ENCODE measurements at places on chromosomes 4 and X.

DNA sequence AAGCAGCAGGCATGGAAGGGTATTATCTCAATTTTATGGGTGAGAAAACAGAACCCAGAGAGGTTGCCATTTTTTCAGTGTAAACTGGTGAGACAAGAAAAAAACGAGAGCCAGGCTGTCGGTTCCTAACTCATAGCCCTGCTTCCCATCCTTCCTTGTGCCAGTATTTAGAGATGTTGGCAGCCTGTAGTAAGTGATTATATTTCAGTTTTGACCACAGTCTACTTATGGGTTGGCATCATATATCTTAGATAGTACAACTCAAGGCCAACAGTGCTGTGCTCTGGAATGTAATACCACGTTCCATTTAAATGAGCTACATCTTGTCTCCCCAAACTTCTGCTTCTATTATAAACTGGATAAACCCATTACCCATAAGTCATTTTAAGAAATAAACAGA lies 40.8 kb downstream of the XK start:
- DNase-seq = no peak

GRCh38 chr4:119933606-119934005 lies 133.0 kb downstream of the MAD2L1 start:
- no peak for DNase-seq

DNA sequence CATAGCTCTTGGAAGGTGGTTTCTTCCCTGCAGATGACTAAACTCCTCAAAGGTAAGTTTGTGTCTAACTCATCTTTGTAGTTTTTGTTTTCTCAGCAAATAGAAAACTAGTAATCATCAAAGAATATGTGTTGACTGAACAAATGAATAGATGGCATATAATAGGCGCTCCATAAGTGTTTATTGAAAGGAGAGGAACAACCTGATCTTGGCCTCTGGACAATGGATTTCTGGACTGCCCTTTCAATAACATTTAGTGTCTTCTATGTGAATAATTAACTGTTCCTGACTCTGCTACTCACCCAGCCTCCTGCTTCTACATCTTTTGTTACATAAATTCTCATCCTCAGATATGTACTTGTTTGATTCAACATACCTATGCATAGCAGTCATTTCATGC lies 399.1 kb downstream of the PPP1R2C start:
- DNase-seq = no peak

DNA sequence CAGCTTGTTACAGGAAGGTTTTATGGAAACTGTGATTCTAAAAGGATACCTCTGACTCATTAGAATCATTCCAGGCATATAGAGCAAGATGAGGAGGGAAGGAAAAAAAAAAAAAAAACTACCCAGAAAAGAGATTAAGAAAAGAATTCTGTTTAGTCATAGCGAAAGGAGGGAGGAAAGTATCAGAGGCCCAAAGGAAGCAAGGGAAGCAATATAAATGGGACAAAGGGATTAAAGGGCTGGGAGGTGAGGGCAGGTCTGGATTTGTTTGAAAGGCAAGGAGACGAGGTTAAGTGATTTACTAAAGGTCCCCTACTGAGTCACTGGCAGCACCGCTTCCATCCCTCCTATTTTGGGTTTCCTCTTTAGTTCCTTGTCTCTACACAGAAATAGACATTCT lies 88.6 kb upstream of the IL1RAPL1 start:
- DNase-seq = no peak

DNA sequence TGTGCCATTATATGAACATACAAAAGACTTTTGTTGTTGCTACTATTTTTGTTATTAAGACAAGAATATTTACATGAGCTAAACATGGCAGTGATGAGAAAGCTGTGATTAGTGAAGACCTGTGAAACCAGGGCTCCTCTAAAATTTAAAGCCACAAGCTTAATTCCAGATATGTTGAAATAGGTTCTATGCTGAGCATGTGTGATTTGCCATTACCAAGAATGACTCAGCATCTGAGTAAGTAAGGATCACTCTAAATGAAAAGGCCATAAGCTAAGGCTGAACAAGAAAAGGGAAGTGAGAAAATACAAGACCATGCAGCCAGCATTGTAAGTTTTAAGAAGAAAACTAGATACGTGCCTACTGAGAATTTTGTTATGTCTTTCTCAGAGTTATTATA lies 75.9 kb upstream of the CAMK2D start:
- DNase-seq = peak; percentile 46

DNA sequence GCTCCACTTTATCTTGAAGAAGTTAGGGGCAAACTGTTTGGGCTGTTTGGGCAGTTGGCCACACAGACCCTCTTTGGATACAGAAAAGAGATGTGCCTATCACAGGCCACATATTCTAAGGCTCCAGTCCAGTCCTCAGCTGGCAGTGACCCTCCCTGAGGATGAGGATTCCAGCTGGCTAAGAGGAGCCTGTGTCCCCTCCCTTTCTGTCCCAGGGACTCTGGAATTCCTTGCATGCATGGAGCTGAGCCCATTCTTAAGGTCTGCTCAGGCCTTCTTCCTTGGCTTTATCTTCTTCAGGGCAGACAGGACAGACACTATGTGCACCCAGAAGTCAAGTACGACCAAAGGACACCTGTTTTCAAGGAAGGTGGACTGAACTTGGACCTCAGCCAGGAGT lies 23.8 kb upstream of the GK2 start:
- no peak for DNase-seq

- no peak for DNase-seq
These were observed 840 bp upstream of the CLCN3 start for GRCh38 chr4:169619518-169619957.

DNA sequence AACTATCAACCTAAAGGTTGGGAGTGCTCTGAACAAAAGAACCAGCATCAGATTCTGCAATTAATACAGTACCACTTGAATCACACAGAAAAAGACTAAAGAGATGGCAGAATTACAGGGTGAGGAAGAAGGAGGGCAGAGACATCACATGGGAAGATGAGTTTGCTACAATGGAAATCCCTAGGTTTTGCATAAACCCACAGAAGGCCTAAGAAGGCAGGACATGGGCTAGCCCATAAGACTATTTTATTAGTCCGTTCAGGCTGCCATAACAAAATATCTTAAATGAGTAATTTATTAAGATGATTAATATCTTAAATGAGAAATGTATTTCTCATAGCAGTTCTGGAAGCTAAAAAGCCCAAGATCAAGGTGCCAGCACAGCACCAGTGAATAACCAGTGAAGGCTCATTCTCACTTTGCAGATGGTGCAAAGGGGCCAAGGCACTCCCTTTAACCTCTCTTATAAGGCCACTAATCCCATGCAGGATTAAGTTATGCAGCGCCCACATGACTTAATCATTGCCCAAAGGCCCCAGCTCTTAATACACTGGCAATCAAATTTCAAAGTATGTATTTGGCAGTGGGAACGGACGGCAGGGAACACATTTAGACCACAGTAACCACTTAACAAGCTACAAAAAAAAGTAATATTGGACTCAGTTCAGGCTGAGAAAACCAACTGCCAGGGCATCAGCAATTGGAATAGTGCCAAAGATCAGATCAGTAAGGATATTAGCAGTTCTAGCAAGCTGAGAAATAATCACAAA lies 47.6 kb upstream of the NEUROG2 start:
- no peak for DNase-seq

GRCh38 chrX:28787206-28787605 lies 200.0 kb downstream of the IL1RAPL1 start:
- peak; percentile 2 for DNase-seq

- no peak for DNase-seq
These were observed 64.4 kb upstream of the IBSP start for GRCh38 chr4:87734936-87735335.

GRCh38 chr4:57231781-57232180 lies 121.6 kb upstream of the IGFBP7 start:
- no peak for DNase-seq

DNA sequence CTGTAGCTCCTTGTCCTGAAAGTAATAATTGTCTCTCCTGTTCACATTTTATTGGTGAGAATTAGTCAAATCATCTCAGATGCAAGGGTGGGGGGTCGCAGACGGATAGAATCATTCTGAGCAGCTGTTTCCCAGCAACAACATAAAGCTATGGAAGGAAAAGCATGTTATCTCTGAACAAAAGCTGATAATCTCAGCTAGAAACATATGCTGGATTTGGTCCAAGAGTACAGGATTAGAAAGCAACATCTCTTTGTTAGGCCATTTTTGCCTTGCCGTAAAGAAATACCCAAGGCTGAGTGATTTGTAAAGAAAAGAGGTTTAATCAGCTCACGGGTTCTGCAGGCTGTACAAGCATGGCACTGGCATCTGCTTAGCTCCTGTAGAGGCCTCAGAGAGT lies 472.8 kb upstream of the BOD1L1 start:
- no peak for DNase-seq

GRCh38 chr4:112978691-112979472 lies 70.6 kb upstream of the ANK2 start:
- no peak for DNase-seq

GRCh38 chrX:153600032-153600373 lies 1.1 kb upstream of the CCNQ start:
- DNase-seq = no peak

GRCh38 chr4:40289366-40290188 lies 45.6 kb upstream of the CHRNA9 start:
- DNase-seq = no peak

GRCh38 chr4:167290678-167291077 lies 56.4 kb upstream of the SPOCK3 start:
- DNase-seq = no peak

DNA sequence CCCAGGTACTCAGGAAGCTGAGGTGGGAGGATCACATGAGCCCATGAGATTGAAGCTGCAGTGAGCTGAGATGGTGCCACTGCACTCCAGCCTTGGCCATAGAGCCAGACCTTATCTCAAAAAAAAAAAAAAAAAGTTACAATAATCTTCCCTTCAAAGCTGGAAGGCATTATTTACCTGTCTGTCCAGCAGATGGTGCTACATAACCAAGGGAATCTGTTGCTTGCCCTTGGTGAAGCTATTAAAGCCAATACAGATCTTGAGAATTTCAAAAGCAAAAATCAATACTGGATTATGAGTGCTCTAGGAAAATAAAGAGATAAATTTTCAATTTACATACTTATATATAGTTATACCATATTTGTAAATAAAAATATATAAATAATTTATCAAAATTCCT lies 25.9 kb downstream of the PKD2 start:
- peak; percentile 37 for DNase-seq

GRCh38 chrX:131607792-131608369 lies 64.0 kb downstream of the OR13H1 start:
- no peak for DNase-seq

- DNase-seq = no peak
These were observed 15.5 kb downstream of the MCF2 start for GRCh38 chrX:139692506-139692849.

DNA sequence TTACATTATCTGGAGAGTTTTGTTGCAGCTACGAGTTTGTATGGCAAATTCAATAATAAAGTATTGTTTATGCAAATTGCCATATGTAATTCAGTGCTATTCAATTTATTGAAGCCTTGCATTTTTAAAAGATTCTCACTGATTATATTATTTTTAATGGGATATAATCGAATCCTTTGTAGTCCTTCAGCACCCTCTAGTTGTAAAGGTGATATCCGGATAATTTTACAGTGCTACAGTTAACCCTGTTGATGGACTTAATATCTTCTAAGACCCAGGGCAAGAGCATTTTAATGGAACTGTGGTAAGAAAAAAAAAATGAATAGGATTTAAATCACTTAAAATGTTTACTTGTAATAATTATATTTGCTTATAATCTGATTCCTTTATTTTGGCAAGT lies 48.5 kb upstream of the GRIA2 start:
- peak; percentile 7 for DNase-seq

DNA sequence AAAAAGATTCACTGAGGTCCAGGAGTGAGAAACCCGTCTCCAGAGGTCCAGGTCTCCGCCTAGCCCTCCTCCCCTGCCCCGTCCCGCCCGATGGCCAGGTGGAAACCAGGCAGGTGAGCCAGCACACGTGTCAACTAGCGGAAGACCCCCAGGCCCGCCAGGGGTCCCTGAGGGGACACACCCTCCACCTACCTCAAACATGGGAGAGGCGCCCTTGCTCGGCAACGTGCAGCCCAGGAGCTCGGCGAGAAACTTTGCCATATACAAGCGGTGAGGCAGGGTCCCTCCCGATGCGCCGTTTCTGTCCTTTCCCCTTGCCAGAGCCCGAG lies 330.0 kb downstream of the HNRNPD start:
- no peak for DNase-seq

GRCh38 chrX:101485212-101485949 lies at the start of gene ARMCX4:
TSS of gene ARMCX4 (plus strand) at chrX:101485456. CDS start at chrX:101488590, 3,134 bp downstream.
- DNase-seq = peak; percentile 27

DNA sequence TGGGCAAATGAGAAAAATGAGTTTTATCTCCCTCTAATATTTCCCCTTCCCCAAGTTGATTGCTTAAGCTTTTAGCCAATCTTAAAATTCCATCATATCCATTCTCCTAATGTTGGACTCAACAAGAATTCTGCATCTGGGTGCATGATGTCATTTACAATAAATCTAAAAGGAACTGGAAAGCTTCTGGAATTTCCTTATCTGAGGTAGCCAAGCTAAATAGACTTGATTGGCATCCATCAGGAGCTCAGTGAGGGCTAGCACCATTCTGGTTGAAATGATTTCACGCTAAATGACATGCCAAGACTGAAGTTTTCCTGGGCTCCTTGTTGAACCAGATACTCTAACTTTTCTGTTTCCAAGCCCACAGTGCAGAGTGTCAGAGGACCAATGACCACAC lies 110.3 kb upstream of the SCML1 start:
- no peak for DNase-seq

DNA sequence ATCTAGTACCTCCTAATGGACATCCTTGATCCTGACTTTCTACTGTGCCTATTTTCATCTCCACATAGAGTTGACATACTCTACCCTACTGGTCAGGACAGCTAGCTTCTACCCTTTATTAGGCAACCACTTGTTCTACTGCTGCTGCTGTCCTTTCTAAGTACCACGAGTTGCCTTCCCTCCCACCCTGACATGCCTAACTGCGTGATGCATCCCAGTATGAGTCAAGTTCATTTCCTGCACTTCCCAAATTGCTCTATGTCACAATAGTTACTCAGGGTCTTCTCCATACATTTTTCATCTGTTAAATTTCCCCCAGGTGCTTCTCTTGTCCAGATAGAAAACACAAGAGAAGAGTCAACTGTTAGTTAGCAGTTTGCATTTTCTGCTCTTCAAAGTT lies 133.4 kb downstream of the TBC1D19 start:
- DNase-seq = peak; percentile 33

- no peak for DNase-seq
These were observed 42.4 kb upstream of the RPA4 start for GRCh38 chrX:96841325-96841724.

DNA sequence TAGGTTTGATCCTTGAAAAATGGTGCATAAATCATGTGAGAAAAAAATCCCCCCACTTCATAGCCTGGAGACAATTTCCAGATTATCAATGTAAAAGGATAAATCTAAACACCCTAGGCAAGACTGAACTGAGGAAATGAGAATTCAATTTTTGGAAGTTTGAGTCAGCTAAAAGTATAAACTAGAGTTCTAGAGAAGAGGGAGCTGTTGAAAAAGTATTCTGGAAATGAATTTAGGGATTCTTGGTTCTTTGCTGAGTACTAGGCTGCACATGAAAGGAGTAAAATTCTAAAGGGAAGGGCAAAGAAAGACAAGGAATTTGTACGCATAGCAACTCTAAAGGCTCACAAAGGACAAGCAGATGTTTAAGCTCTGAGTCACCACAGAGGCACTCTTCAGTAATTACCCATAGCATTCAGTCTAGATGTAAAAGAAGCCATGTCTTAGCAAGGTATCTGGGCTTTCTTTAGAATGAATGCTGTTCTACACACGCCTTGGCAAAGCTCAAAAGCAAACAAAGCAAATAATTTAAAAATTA lies 896.5 kb downstream of the PDHA2 start:
- no peak for DNase-seq

- DNase-seq = no peak
These were observed 16.9 kb upstream of the PDLIM3 start for GRCh38 chr4:185552254-185552653.

- DNase-seq = no peak
These were observed 145.0 kb upstream of the SPOCK3 start for GRCh38 chr4:167379076-167379835.

Measured in HFF-Myc (cell line).